A172 (cell line): ENCODE measurements at places on chromosomes 2 and 18.

DNA sequence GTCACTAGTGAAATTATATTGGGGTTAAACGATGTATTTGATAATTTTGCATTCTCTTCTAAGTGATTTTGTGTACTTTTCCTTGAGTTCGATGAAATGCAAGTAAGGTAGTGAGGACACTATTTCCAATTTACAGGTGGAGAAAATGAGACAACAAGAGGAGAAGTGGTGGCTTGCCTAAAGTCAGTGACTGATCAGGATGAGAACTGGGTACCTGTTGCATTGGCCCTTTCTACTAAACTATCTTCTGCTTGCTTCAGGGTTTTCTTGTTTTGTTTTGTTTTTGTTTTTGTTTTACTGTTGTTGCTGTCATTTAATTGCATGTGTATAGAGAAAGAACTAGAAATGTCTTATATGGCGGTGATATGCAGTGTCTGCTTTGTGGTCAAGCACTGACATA is 31.4 kb upstream of the FBXO11 start:
- no peak for DNase-seq

DNA sequence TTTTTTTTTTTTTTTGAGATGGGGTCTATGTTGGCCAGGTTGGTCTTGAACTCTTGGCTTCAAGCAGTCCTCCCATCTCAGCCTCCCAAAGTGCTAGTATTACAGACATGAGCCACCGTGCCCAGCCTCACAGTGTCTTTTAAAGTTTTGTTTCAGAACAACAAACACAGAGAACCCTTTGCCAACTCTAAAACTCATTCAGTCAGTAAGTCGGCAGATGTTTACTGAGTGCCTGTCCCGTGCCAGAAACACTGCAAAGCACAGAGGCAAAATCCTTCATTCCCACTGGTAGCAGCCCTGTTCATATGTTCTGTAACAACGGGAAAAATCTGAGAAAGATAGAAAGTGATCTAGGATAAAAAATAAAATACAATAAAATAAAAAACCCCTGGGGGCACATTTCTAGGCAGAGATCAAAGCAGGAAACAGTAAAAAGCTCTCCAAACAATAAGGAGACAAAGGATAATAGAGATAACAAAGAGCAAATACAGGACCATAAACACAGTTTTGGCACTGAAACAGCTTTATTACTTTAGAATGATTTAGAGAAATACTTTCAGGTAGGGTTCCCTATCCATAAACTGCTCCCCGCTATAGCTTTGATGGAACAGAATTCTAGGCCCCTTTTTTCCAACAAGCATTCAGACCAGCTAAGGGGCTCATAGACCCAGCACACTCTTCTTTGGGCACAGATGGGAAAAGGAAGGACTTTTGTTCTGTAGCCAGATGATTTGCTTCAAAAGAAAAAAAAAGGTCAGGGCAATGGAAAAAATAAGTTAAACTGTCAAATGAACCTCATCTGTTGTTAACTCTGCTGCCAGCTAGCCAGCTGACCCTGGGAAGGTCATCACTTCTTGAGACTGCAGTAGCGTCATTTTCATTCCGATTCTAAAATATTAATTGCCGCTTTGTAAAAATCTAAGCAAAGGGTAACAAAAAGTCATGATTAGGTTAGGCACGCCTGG is 212.3 kb downstream of the CDH20 start:
- DNase-seq, result no peak

GRCh38 chr2:94993176-94994062 is 32.1 kb upstream of the MAL start:
- no peak for DNase-seq

GRCh38 chr2:170386554-170386953 is 208.6 kb downstream of the MYO3B start:
- DNase-seq, result peak; percentile 11

DNA sequence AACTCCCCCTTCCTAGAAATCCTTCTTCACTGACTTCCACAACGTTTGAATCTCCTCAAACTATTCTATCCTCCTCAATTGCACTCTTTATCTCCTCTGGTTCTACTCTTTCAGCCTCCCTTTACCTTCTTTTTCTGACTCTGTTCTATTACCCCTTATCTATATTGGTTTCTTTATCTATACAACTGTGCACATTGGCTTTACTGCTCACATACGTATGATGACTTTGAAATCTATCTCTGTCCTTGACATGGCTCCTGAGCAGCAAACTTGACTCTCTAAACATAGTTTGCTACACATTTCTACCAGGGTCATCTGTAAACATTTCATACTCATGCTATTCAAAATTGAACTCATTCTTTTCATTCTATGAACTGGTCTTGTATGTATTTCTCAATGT is 601.0 kb upstream of the LINC00305 start:
- no peak for DNase-seq

- DNase-seq, result no peak
These were observed 16.4 kb upstream of the IL1RL1 start for GRCh38 chr2:102294802-102295489.

DNA sequence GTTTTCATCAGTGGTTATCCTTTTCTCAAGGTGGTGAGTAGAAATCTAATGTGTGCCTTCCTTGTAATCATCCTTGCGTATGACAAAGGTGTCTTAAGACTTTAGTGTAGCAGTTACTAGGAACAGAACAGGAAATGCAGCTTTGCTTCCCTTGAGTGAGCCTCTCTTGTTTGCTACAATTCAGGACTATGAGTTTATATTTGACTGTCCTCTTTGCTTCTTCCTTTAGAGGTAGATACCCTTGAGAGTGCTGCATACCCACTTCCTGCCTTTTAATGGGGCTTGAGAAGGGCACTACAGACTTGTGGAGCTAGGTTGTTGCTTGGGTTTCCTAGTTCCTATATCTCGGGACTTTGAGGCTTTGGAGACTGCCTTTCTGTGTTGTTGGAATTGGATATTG is 3.8 kb downstream of the KCNJ13 start:
- no peak for DNase-seq

- DNase-seq, result peak; percentile 97
These were observed 8.1 kb downstream of the SMAD7 start for GRCh38 chr18:48942554-48943261.

DNA sequence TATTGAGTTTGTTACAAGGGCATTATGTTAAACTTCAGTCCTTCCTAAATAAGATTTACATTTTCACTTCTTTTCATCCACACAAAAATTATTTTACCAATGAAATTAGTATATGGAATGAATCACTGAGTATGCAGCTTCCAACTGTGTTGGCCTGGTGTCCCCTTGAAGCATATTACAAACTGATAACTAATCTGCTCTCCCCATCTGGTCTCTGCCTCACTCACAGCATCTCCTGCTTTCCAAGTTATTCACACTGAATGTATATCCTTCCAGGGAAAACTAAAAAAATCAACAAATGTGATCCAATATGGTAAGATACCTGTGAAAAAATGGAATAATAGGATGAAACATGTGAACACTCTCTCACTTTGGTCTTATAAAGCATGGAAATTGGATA is 90.0 kb upstream of the NYAP2 start:
- DNase-seq, result no peak

GRCh38 chr2:118223992-118224894 is 136.0 kb downstream of the INSIG2 start:
- DNase-seq, result no peak

DNA sequence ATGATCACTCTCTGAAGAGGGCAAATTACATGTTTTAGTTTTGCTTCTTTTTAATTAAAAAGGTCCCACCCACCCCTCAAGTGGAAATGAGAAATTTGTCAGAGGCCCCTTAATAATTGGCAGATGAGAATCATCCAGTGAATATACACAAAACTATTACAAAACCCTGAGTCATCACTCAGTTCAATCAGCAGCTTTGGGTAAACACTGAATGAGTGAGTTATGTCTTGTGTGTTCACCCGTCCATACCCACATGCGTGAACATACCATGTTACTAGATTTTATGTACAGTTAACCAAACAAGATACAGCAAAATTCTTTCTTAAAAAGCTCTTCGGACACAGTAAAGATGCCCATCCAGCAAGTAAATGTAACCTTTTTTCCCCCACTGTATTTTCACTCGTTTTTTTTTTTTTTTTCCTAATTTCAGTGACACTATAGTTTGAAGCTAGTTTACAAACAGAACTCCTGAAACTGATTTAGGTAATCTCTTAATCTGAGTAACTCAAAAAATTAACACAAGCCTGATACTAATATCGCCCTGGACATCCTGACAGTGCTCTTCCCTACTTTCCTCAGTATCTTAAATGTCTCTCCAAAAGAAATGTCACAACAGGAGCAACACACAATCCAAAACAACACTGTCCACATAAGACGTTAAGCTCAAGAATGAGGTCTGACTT is 1.4 kb downstream of the PSME4 start:
- peak; percentile 54 for DNase-seq

GRCh38 chr2:9373047-9373446 is 50.3 kb downstream of the ITGB1BP1 start:
- DNase-seq, result no peak

GRCh38 chr2:99624677-99625076 is 134.9 kb upstream of the REV1 start:
- no peak for DNase-seq

DNA sequence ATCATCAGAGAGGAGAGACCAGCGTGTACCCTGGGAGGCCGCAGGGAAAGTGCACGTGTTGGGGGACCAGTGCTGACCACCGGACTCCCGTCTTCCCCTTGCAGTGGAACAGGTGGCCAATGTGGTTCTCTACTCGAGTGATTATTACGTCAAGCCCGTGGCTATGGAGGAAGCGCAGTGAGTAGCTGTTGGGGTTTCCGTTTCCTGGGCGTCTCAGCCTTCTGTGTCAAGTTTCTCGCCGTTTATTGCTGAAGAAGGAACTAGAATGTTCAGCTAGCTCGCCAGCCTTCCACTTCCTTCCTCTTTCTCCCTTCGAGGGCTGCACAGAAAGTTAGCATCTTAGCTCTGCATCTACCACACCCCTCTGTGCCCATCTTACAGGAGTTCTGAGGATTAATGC is 22.8 kb upstream of the DGKD start:
- no peak for DNase-seq

DNA sequence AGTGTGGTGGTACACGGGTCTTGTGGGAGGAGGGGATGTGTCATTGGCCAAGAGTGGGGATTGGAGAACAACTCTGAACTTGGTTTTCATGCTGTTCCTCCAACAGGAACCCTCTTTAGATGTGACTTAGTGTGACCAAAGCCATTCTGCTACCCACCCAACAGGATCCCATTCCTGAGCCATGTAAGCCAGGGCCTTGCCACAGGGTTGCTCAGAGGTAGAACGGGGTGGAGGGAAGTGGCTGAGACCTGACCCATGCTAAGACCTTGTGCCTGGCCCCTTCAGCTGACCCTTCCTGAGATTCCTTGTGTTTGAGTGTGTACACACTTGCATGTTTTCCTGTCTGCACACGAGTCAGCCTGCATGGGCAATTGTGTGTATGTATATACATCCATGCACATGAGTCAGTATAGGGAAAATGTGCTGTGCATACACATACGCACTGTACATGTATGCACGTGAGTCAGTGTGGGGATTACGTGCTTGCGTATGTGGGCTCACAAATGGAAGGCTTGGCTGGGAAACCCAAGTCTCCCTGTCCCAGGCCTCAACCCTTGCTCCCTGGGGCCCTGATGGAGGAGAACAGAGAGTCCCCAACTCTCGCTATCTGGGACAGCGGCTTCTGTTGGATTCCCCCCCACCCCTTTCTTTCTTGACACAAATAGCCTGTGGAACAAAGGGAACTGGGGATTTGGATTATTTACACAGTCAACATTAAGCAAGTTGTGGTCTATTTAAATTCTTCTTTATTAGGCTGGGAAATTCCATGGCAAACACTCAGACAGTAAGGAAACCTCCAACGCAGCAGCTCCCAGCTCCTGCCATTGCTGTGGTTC is 339.8 kb downstream of the DYSF start:
- peak; percentile 63 for DNase-seq

- DNase-seq, result no peak
These were observed 2.3 kb downstream of the CYRIA start for GRCh38 chr2:16663121-16663905.

GRCh38 chr2:208370881-208371633 is 35.5 kb upstream of the PTH2R start:
- no peak for DNase-seq

DNA sequence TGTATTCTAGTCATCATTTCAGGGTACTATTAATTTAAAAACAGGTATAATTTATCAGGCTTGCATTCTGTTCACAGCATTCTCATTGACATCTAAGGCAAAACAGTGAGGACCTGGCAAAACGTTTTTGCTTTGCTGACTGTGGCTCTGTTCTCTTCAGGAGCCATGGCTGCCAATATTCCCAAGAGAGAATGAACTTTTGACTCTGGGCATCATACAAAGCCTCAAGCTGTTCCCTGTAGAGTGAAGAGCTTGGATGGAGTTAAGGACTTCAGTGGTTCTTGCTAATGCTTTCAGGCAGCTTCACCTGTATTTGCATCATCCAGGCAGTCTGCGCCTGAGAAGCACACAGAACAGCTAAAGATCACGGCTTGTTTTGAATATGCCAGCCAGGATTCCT is 65.9 kb upstream of the CAVIN2 start:
- no peak for DNase-seq

- DNase-seq, result no peak
These were observed 22.9 kb upstream of the GPR55 start for GRCh38 chr2:230947908-230948365.

DNA sequence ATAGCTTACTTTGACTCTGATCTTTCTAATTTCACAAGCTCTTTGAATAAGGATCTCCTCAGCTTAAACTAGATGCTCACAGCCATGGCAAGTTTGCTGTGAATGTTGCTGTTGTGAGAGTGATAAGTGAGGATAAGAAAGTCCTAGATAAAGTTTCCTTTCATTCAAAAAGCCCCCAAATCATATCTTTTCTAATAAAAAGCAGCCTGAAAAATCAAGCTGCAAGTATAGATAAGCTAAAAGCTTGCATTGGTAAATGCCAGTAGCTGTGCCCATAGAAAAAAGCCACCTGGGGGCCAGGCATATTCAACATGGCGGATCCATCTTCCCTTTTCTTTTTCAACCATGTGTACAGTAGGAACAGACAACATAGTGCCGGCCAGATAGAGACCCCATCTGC is 4.3 kb downstream of the NLRC4 start:
- no peak for DNase-seq

DNA sequence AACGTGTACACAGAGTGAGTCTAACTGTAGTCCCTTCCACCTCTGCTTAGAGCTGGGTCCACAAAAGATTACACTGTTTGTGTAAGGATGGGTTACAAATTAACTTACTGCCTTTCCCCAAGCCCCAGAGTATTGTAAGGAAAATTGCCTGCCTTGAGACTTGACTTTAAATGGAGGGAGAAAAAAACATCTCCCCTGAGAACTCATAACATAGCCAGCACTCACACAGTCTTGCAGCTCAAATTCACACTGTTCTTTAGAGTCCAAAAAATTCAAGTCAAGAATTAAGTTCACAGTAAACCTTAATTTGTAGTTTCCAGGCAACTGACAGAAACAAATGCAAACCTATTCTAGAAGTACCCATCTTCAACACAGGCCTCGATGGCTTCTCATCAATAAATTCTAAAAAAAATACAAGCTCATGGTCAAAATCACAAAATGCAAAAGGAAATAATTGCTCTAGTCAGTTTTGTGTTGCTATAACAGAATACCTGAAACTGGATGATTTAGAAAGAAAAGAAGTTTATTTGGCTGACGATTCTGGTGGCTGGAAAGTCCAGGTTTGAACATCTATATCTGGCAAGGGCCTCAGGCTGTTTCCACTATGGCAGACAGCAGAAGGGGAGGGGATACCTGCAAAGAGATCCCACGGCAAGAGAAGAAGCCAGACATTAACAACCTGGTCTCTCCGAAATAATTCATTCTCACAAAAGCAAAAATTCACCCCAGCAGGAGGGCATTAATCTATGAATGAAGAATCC is 34.6 kb upstream of the TMEM17 start:
- DNase-seq, result no peak
